ENCODE measurements at places on chromosomes 7 and 10. TPM values are rescaled to one million over a fixed set of nuclear protein-coding genes. Genes with fewer than 3 reads are reported as not detected.

SPDYE18 gene
- total RNA-seq = not detected

PDE6C gene
- total RNA-seq = not detected

CCZ1 gene
- total RNA-seq = 184 TPM

CUZD1 gene
- total RNA-seq = not detected

SFTPA1 gene
- total RNA-seq = not detected

FOXI2 gene
- not detected for total RNA-seq

KMT2C gene
- 9.5 TPM for total RNA-seq

OR2A5 gene
- total RNA-seq = not detected
